IPS-NIHi11 (cell line): ENCODE measurements at places on chromosomes 3 and 15.
A peak's percentile ranks its signal among the peaks of the same experiment; 100 is the strongest.

GRCh38 chr15:47384341-47384740 is 333.0 kb upstream of the SEMA6D start:
- DNase-seq, result peak; percentile 35

DNA sequence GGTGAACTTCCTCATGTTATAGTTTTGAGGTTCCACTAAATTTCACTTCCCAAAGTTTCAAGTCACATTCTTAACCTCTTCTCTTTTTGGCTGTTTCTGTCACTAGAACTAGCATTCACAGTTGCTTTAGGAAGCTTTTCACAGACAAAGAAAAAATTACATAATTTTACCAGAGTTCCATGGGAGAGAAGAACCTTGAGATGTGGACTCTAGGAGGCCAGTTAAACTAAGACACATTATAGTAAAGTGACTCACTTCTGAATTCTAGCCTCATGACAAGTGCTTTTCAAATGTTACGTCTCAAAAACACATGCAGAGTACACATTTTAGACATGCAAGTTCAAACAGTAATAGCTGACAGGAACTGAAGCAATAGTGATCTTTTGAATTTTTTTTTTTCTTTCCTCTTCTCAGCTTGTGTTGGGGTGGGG is 39.9 kb upstream of the LRTM1 start:
- no peak for DNase-seq

GRCh38 chr3:129555616-129556357 is 12.8 kb downstream of the H1-8 start:
- no peak for DNase-seq

DNA sequence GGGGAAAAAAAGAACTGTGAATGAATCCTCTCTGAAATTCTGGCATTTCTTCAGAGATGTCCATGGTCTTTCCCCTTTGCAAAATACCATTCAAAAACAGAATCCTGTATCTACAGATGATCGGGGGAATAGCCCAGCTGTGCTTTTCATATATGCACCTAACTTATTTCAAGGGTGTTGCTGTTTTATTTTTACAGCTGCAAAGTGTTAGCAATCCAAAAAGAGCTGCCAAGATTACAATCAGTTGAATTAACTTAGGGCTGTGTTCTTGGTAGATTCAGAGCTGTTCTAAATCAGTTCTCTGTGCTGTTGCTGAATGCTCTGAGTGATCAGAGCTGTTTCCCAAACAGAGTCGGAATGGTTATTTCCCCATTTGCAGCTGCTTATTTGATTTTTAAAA is 175.7 kb upstream of the SEMA6D start:
- DNase-seq, result no peak

GRCh38 chr3:126934031-126934531 is 48.8 kb upstream of the PLXNA1 start:
- DNase-seq, result no peak

- DNase-seq, result no peak
Observed at GRCh38 chr15:62988701-62989100, 53.8 kb upstream of the TPM1 start.
